ENCODE measurements at places on chromosomes 7 and 10. TPM values are rescaled to one million over a fixed set of nuclear protein-coding genes. Genes with fewer than 3 reads are reported as not detected.

ZNF32 gene
- total RNA-seq = 9.8 TPM

PDSS1 gene
- 4.5 TPM for total RNA-seq

IGF2BP3 gene
- 139 TPM for total RNA-seq

ATOH7 gene
- total RNA-seq = not detected

C10orf143 gene
- 2.8 TPM for total RNA-seq

BMPER gene
- total RNA-seq = 0.33 TPM

DNA sequence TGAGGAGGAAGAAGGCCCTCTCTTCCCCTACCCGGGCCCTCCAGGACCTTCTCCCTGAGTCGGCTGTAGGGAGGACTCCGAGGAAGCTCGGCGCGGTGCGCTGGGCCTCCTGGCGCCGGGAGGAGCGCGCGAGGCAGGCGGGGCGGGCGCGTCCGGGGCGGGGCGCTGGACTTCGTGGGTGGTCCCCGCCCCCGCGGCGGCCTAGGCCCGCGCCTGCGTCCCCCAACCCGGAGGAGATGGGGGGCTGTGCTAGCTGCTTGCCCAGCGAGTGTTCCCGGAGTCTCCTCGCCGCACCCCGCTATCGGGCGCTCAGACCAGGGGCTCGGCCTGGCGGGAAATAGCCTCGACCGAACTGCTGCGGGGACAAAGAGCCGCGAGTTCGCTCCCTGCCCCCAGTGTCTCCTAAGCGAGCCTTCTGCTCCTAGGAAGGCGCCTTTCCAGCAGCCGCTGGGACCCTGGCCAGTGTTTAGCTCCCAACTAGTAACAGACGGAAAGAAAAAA, 19.2 kb upstream of the SMO start:
- H3K27ac ChIP-seq = no peak overlapping the region
- DNase-seq = no peak
- H3K27me3 ChIP-seq = no peaks in the 10 kb centered on the region
- H3K4me3 ChIP-seq = peak overlapping the region; percentile 35
- no peaks in the 10 kb centered on the region for H3K4me1 ChIP-seq

- peak overlapping the region; percentile 62 for H3K27ac ChIP-seq
- DNase-seq = peak; percentile 99
- H3K27me3 ChIP-seq = no peaks in the 10 kb centered on the region
- H3K4me1 ChIP-seq = peaks cover 16% of the 10 kb centered on the region
Measured at GRCh38 chr7:28855538-28856217, 102.5 kb downstream of the TRIL start.

DNA sequence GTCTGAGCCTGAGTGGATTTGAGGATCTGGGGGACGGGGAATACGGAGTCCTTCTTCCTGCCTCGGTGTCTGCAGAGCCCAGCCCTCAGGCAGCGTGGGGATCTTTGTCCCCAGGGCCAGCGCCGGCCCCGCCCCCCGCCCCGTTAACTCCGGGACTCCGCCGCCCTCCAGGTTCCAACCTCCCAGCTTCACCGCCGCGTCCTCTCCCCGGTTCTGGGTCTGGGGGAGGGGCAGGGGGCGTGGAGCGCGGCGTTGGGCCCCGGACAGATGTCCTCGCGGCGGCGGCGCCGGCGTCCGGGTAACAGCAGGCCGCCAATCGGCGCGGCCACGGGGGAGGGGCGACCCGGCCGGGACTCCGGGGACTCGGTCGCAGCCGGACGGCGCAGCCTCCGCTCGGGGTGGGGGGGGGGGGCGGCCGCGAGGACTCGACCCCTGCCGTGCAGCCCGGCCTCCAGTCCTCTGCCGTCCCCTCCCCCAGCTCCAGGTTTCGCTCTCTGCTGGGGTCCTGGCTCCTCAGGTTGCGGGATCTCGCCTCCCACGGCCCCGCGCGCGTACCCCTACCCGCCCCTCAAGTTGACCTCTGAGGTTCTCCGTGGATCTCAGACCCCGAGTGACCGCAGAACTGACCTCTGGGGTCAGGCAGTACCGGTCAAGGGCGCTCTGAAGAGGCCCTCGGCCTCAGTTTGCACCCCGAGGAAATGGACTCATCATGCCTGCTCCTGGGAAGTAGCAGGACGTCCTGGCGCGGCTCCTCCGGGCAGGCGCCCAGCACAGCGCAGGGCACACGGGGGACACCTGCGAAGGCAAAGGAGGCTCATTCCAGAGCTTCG, 2.3 kb upstream of the ELFN1 start:
- H3K27me3 ChIP-seq = peaks cover 61% of the 10 kb centered on the region
- no peak for DNase-seq
- peaks cover 8% of the 10 kb centered on the region for H3K4me1 ChIP-seq
- H3K27ac ChIP-seq = no peak overlapping the region
- no peak overlapping the region for H3K4me3 ChIP-seq
- H3K36me3 ChIP-seq = no peaks in the 10 kb centered on the region

GRCh38 chr7:143890558-143890957, 11.4 kb downstream of the TCAF1 start:
- H3K27ac ChIP-seq = no peak overlapping the region
- H3K4me3 ChIP-seq = no peak overlapping the region
- H3K27me3 ChIP-seq = no peaks in the 10 kb centered on the region
- no peaks in the 10 kb centered on the region for H3K4me1 ChIP-seq
- no peak for DNase-seq

DNA sequence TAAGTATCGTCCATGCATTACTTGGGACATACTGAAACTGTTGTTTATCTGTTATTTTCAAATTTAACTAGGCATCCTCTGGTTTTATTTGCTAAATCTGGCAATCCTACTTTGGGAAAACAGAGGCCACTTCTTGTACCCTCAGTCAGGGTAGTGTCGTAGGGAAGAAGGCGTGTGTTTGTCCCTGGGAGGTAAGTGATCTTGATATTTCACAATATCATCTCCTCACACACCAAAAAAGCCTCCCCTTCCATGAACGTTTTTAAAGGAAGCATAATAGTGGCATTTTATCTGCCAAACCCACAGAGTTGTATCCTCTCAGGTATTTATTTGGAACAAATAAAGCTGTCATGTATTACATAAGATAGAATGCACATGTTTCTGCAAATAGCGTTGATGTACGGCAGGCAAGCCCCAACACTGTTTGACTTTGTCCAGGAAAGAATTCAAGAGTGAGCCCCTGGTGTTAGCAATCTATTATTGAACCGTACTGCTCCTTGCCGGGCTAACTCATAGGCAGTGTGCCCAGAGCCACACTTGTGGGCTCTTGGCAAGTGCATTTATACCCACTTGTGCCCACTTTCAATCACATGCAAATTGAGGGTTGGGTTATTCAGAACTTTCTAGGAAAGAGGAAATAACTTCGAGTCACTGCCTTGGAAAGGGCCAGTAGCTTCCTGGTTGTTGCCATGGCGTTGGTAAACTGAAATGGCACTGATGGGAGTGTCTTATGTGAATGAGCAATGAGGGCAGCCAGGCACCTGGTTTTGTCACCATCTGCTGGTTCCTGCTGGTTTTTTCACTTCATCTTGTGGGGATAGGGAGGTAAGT, 266.0 kb downstream of the USP6NL start:
- H3K36me3 ChIP-seq = no peaks in the 10 kb centered on the region
- peaks cover 25% of the 10 kb centered on the region for H3K27me3 ChIP-seq
- no peaks in the 10 kb centered on the region for H3K4me1 ChIP-seq
- H3K4me3 ChIP-seq = no peak overlapping the region
- no peak for DNase-seq
- H3K27ac ChIP-seq = no peak overlapping the region

- H3K27me3 ChIP-seq = peaks cover 50% of the 10 kb centered on the region
- H3K36me3 ChIP-seq = no peaks in the 10 kb centered on the region
- H3K4me1 ChIP-seq = no peaks in the 10 kb centered on the region
- DNase-seq = no peak
- H3K4me3 ChIP-seq = no peak overlapping the region
- no peak overlapping the region for H3K27ac ChIP-seq
Measured at GRCh38 chr7:98687111-98687751, 70.1 kb downstream of the NPTX2 start.

- no peaks in the 10 kb centered on the region for H3K27me3 ChIP-seq
- no peaks in the 10 kb centered on the region for H3K4me1 ChIP-seq
Measured at GRCh38 chr10:67527351-67527750, 168.6 kb downstream of the CTNNA3 start.

- H3K4me3 ChIP-seq = no peak overlapping the region
- H3K36me3 ChIP-seq = no peaks in the 10 kb centered on the region
- DNase-seq = no peak
- no peaks in the 10 kb centered on the region for H3K4me1 ChIP-seq
Measured at GRCh38 chr7:128878226-128879105, 15.8 kb downstream of the ATP6V1F start.

DNA sequence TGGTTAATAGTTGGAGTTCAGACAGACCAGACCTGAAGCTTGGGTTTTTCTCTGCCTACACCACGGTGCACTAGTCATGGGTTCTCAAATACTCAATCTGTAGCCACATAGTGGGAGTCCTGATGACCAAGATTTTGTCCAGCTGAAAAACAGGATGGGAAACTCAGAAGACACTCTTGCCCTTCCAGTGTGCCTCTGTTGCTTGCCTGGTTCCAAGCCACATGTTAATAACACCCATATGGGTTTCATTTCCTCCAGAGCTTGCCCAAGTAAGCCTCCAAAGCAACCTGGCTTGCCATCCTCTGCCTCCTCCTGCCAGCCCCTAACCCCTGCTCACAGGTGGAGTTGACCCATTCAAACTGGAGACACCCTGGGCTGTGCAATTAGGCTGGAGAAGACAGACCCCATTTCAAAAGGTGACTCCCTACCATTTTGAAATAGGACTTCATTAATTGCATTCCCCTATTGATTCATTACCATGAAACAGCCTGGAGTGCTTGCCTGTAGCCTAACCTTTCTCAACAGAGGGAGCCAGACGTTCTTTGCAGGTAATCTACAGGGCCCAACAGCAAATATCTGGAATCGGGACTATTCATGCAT, 108.0 kb upstream of the HABP2 start:
- H3K36me3 ChIP-seq = no peaks in the 10 kb centered on the region
- H3K27me3 ChIP-seq = no peaks in the 10 kb centered on the region
- no peaks in the 10 kb centered on the region for H3K4me1 ChIP-seq
- DNase-seq = no peak
- H3K27ac ChIP-seq = no peak overlapping the region

- H3K36me3 ChIP-seq = 0 out of 2 replicates have a peak, but pooled peaks cover 4% of the 10 kb centered on the region
- peak overlapping the region; percentile 38 for H3K4me3 ChIP-seq
- H3K27me3 ChIP-seq = no peaks in the 10 kb centered on the region
- H3K4me1 ChIP-seq = peaks cover 51% of the 10 kb centered on the region
- peak overlapping the region; percentile 89 for H3K27ac ChIP-seq
Measured at GRCh38 chr7:54986716-54987115, 32.1 kb upstream of the EGFR start.

DNA sequence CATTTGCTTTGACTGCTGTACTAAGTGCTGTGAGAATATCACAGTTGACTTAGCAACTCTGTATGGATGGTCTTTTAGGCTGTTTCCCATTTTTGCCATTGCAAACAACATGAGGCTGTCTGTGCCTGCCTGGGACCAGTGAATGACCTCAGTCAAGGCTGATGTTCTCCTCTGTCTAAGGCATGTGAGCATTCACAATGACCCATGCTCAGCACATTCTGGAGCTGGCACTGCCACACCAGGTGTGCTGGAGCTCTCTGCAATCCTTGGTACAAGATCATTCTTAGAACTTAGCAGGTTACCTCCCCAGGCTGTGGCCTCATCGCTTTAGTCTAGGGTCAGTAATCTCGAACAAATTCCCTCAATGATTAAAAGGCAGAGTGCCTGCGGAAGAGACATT, 61.9 kb downstream of the SH3PXD2A start:
- no peaks in the 10 kb centered on the region for H3K27me3 ChIP-seq
- no peak for DNase-seq
- H3K4me3 ChIP-seq = no peak overlapping the region
- peaks cover 39% of the 10 kb centered on the region for H3K4me1 ChIP-seq
- H3K36me3 ChIP-seq = no peaks in the 10 kb centered on the region

DNA sequence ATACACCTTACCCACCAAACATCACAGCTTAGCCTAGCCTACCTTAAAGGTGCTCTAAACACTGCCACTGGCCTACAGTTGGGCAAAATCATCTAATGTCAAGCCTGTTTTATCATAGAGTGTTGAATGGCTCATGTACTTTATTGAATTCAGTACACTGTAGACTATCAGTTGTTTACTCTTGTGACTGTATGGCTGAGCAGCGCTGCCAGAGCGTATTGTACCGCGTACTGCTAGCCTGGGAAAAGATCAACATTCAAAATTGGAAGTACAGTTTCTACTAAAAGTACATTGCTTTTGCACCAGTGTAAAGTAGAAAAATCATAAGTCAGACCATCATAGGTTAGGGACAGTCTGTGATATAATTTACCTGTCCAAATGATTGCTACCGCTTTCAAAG, 226.8 kb downstream of the PRPF18 start:
- H3K36me3 ChIP-seq = no peaks in the 10 kb centered on the region
- H3K4me1 ChIP-seq = peaks cover 21% of the 10 kb centered on the region
- no peaks in the 10 kb centered on the region for H3K27me3 ChIP-seq
- H3K4me3 ChIP-seq = no peak overlapping the region
- no peak overlapping the region for H3K27ac ChIP-seq
- DNase-seq = no peak

DNA sequence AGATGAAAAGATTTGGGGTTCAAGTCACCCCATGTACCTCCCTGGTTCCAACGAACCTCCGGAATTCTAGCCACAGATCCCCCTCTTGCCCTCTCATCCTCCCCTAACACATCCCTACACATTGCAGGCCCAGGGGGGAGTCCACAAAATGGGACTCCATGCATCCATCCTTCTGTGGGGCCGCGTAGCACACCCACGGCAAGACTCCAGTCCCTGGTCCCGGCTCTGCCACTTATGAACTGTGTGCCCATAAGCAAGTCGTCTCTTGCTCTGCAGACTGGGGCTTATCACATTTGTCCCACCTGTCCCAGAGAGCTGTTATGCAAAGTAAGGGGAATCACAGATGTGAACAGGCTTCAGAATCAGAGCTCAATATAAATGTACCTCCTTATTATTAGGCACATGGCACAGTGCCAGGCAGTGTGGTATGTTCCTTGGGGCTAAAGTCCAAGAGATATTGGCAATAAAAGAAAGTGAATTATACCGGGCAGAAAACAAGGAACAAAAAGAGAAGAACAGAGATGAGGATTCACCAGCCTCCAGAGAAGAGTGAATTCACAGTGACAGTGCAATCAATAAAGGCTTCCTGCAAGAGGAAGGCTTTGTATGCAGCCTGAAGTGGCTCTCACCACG, 73.9 kb downstream of the KCNMA1 start:
- no peak for DNase-seq
- no peak overlapping the region for H3K27ac ChIP-seq
- H3K4me3 ChIP-seq = no peak overlapping the region
- H3K4me1 ChIP-seq = peaks cover 34% of the 10 kb centered on the region
- no peaks in the 10 kb centered on the region for H3K27me3 ChIP-seq

DNA sequence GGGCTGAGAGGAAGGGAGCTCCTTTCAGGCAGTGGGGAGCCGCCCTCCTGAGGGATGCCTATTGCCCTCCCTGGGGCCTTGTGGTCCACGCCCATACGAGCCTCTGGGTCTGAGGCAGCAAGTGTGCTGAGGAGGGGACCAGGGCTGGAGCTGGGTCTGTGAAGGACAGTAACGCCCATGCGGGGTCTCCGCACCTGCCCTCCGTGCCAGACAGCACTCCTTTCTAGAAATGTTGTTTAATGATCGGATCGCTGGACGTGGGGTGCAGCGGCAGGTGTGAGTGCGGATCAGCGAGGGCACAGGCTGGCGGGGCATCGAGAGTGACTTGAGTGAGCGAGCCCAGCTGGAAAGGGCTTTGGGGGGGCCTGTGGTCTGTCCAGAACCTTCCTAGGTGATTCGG, 70.1 kb downstream of the ELFN1 start:
- H3K27me3 ChIP-seq = peaks cover 67% of the 10 kb centered on the region
- no peak for DNase-seq
- no peaks in the 10 kb centered on the region for H3K36me3 ChIP-seq
- H3K4me3 ChIP-seq = no peak overlapping the region

Data from PC-9 (cell line).